ENCODE measurements at places on chromosomes 16 and 17.
A peak's percentile ranks its signal among the peaks of the same experiment; 100 is the strongest.

DNA sequence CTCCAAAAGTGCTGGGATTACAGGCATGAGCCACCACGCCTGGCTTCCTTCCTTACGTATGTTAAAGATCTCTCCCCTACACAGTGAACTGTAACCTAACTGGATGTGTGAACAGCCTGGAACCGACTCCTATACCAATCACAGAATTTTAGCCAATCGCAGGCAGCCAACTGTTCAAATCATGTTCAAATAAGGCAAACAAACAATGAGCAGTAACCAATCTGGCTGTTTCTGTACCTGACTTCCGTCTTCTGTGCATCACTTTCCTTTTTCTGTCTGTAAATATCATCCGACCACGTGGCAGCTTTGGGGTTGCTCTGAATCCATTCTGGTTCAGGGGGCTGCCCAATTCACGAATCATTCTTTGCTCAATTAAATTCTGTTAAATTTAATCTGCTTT is 27.5 kb downstream of the TEKT5 start:
- no peak for DNase-seq

- DNase-seq = no peak
Measured at GRCh38 chr16:62383941-62384340, 347.7 kb upstream of the CDH8 start.

DNA sequence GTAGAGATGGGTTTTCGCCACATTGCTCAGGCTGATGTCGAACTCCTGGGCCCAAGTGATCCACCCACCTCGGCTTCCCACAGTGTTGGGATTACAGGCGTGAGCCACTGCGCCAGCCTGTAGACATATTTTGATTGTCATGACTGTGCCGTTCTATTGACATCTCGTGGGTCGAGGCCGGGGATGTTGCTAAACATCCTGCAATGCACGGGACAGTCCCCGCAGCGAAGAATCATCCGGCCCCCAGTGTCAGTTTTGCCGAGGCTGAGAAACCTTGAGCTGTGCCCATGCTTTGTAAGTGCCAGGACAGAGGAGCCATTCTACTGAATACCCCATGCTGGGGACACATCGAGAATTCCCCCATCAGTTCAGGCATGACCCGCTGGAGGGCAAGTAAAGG is 69.1 kb upstream of the GSE1 start:
- no peak for DNase-seq

GRCh38 chr16:51407921-51408320 is 256.9 kb upstream of the SALL1 start:
- no peak for DNase-seq

- DNase-seq = no peak
Measured at GRCh38 chr16:31435341-31436220, 7.0 kb downstream of the ZNF843 start.

- no peak for DNase-seq
Measured at GRCh38 chr17:83036666-83037065, 42.7 kb upstream of the METRNL start.

- peak; percentile 77 for DNase-seq
Measured at GRCh38 chr17:75693500-75694481, 26.7 kb downstream of the SAP30BP start.

- no peak for DNase-seq
Measured at GRCh38 chr16:82583422-82583821, 43.3 kb upstream of the CDH13 start.

DNA sequence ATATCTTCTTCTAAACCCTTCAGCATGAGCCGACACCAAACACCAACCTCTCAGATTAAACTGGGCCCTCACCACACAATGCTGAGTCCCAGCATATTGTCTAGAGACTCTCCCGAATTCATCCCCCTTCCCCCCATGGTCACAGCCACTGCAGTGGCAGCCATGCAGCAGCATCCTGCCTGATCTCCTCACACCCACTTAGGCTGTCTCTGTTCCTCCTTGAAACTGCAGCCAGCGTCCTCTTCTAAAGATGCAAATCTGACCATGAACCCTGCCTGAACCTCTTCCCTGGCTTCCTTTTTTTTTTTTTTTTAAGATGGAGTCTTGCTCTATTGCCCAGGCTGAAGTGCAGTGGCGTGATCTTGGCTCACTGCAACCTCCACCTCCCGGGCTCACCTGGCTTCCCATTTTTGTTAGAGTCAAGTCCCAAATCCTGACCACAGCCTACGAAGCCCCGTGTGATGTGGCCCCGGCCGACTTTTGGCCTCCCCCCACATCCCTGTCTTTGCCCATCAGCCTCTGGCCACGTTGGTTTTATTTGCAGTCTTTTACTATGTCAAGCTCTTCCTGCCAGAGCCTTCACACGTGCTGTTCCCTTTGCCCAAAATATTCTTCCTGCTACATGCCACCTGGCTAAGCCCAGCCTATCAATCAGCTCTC is 2.8 kb downstream of the FA2H start:
- DNase-seq = no peak

DNA sequence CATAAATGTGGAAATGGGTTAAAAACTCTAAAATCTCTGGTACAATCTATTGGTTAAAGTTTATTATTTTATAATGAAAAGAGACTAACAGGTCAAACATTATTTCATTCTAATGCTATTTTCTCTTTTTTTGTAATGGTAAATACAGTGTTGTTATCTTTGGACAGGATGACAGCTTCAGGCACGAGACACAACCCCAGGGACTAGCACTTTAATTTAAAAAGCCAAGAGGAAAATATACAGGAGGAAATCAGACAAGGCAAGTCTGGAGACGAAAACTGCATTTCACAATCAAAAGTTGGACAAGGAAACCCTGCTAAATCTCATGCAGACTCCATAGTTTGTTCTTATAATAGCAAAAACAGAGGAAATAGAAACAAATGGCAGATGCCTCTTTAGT is 589.1 kb upstream of the CDH8 start:
- DNase-seq = no peak

DNA sequence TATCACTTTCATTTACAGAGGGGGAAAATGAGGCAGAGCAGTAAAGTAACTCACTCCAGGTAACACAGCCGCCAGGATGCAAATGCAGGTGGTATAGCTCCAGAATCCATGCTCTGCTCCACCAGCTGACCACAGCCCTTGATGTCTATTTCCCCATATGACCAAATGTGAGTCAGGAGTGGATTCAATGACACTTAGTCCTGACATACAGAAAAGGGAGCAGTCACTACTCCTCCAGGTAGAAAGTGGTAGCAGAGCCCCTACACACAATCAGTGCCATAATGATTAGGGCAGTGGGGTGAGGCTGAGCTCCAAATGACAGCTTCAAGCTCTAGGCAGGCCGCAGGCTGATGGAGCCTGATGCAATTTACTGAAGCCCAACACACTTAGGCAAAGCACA is 43.3 kb upstream of the GFOD2 start:
- no peak for DNase-seq

DNA sequence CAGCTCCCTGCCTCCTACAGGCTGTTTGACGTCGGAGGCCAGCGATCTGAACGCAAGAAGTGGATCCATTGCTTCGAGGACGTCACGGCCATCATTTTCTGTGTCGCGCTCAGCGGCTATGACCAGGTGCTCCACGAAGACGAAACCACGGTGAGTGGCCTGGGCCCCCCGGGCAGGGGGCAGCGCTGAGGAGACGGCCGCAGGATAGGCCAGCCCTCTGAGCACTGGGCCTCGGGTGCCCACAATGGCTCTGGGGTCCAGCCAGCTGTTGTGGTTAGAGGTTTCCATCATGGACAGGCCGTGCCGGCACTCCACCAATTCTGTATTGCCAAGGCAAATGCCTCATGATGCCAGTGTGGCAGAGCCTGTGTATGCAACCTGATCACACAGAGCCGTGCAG is 88.6 kb downstream of the AMFR start:
- DNase-seq = no peak

DNA sequence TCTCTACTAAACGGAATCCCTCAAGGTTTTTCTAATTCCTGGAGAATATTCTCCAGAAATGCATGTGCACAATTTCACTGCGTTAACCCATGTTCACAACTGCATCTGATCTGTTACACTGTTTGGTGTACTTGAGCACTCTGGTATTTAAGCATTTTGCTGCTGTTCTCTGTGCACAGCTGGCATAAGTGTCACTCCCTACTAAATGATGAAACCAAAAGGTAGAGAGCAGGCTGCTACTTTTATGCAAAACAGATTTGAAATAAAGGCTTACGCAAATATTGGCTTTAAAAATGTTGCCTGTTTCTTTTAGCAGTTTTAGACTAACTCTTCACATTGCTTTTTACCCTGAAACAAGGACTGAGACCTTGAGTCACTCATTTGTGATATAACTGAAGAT is 41.7 kb downstream of the ESRP2 start:
- no peak for DNase-seq

GRCh38 chr17:2195729-2196128 is 107.9 kb downstream of the SMG6 start:
- no peak for DNase-seq

GRCh38 chr16:9061358-9061813 is 30.1 kb upstream of the HAPSTR1 start:
- no peak for DNase-seq

GRCh38 chr16:11973070-11973469 is 3.5 kb upstream of the SNX29 start:
- DNase-seq = no peak

DNA sequence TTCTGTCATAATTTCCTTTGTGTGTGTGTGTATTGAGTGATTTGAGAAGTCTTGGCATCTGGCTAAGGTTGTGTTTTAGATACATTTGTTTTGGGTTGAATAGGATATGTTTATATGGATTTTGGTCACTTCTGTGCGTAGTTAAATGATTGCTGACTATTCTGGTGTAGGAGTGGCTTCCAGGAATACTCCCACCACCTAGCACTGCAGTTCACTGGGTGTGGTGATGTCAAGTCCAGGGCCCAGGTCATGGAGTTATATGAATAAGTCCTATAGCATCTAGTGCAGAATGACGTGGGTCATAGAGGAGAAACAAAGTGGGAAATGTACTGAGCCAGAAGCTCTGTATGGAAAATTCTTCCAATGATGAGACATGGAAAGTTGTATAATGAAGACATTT is 465.4 kb upstream of the CCL2 start:
- DNase-seq = no peak

DNA sequence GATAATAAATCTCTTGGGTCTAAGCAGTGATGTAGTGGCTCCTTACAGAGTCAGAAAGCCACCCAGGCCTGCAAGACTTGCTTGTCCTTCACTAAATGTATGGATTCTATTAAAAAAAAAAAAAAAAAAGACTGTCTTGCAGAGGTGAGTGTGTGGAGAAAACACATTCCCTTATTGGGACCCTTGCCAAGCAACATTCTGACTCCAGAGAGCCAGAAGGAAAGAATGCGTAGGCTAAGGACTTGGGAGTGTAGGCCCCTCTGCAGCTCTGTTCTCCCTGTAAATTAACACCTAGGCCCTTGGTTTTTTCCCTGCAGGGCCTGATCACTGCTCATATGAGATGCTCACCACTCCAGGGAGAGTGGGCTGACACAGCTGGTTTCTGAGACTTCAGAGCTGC is 17.8 kb downstream of the SCPEP1 start:
- DNase-seq = no peak

DNA sequence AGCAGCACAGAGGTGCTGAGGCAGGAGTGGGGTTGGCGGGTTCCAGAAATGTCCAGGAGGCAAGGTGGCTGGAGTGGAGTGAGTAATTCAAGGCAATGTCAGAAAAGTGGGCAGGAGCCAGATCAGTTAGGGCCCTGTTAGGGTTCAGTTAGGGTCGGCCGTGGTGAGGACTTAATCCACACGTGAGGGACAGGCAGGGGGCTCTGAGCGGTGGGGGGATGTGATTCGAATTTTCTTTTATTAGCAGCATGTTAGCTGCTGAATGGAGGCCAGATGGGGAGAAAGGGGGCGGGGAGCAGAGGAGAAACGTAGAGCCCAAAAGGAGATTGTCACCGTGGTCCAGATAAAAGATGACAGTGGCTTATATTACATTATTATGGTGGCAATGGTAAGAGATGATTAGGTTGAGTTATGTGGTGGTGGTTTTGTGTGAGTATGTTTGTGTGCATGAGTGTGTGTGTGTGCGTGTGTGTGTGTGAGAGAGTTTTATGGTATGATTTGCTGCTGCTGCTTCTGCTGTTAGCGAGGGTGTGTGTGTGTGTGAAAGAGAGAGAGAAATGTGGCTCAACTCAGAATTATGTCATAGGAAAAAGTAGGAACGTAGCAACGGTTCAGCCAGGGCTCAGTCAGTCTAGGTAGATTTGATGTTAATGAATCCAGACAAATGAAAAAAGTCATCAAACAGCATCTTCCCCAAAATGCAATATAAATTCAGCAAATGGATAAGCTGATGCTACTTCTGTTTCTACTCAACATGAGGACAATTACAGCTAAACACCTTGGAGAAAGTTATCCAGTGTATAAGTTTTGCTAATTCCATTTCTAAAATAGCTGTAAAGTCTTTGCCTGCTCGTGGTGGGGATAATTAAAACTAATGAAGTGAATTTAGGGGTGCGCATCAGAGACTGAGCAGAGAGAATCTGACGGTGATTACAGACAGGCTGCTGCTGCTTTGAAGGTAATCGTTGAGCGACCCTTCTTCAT is 390.6 kb downstream of the HAPSTR1 start:
- DNase-seq = no peak

- DNase-seq = no peak
Measured at GRCh38 chr17:27870345-27870744, 22.8 kb downstream of the LYRM9 start.

- no peak for DNase-seq
Measured at GRCh38 chr17:70702683-70703255, 533.4 kb downstream of the KCNJ2 start.

DNA sequence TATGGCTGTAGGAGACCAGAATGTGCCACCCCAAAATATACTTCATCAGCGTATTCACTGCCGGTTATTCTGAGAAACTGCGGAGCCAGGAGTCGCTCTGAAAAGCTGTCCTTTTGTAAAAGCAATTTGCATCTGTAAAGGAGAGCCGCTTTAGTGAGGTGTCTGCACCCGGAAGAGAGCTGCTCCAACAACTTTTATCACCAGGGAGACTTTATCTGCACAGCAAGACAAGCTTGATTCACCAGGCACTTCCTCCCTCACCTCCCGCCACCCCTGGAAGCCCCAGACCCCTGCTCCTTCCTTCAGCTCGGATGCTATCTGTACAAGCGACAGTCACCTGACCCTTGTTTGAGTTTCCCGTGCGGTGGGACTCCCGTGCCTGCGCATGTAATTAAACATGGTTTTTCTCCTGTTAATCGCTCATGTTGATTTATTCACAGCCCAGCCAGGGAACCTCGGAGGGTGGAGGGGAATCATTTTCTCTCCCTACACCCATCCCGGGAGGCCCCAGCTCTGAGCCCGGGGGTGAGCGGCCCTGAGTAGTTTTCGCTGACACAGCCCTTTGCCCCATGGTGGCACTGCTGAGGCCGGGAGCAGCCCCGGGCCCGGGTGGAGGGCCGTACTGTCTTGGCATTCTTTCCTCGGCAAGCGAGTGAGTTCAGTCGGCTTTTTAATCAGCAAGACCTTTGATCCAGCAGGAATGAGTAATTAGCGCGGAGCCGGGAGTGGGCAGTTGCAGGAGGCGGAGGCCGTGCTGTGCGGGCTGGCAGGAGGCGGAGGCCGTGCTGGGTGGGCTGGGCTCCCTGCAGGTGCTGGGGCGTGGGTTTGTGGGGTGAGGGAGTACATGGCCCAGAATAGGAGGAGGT is 222.7 kb upstream of the CIBAR2 start:
- DNase-seq = no peak

- DNase-seq = no peak
Measured at GRCh38 chr17:69744512-69745070, 330.1 kb downstream of the MAP2K6 start.

GRCh38 chr17:4934173-4934979 is 2.3 kb downstream of the GP1BA start:
- no peak for DNase-seq

GRCh38 chr16:34758835-34759234 is 1299.4 kb downstream of the TP53TG3F start:
- DNase-seq = no peak
